HT1080 (cell line): ENCODE measurements at places on chromosomes 1 and 21.

DNA sequence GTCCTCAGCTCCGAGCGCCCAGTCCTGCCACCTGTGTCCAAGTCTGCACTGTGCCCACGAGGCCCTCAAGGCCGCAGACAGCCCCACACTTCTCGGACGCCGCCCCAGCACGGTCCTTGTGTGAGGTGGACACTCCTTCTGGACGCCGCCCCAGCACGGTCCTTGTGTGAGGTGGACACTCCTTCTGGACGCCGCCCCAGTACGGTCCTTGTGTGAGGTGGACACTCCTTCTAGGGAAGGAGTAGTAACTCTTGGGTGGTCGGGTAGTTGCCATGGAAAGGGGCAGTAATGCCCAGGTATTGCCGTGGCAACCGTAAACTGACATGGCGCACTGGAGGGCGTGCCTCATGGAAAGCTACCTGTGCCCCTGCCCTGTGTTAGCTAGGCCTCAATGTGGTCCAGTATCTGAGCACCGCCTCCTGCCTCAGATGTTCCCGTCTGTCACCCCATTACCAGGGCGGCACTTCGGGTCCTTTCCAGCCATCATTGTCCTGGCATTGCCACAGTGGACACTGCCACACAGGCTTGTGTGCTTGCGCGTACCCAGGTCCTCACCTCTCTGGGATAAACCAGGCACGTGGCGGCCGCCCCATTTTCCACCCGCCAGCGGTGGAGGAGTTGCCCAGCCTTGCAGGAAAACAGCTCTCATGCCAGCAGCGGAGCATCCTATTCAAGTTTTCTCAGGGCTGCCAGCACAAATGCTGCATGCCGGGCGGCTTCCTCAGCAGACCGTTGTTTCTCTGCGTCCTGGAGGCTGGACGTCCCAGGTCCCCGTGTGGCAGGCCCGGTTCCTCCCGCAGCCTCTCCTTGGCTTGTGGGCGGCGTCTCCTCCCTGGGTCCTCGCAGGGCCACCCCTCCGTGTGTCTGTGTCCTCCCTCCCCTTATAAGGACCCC, 40.8 kb upstream of the POFUT2 start:
- DNase-seq = no peak

DNA sequence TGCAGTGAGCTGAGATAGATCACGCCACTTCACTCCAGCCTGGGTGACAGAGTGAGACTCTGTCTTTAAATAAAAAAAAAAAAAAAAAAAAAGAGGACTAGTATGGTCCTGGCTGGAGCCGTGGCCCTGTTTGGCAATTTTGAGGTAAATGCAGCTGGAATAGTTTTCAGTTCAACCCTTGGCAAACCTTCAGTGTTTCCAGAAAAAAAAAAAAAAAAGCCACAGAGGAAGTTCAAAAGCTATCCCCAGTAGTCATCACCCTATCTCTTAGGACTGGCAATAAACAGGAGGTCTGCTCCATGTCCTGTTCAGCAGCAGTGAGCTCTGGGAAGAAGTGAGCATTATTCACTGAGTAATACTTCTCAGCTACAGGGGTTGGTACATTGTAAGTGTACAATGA, 56.8 kb upstream of the ERRFI1 start:
- peak; percentile 93 for DNase-seq

DNA sequence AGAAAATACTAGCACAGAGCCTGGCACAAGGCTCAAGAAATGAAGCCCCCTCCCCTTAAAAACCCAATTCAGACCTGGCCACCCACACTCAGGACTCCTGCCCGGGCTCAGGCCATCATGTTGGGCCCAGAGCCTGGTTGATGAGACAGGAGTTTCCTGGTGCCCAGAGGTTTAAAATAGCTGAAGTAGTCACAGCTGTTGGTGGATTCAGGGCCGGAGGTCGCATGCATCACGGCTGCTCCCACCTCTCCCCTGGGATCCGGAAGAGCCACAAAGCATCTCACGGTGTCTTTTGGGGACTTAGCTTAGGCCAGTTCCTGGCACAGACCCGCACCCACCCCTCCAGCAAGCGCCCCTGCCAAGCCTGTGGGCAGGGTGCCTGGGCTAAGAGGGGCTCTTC, 2.6 kb upstream of the PADI2 start:
- DNase-seq = no peak

- no peak for DNase-seq
Measured at GRCh38 chr1:118118469-118118868, 66.6 kb downstream of the SPAG17 start.

DNA sequence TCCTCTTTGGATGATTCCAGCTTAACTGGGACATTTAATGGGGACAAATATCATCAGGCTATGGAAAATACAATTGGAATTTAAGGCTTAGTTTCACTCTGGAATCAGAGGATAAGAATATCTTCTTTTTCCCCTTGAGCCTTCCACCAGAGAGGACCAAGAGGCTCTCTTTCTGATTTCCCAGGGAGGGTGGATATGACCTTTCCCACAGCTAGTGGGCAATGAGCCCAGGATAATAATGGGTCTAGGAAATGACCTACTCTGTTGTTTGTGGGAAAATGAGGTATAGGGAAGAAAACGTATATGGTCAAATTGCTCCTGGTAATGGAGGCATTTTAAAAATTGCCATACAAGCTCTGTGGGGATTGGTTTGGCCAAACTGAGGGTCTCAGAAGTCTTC, 1.9 kb downstream of the OR6Y1 start:
- DNase-seq = no peak

- no peak for DNase-seq
Measured at GRCh38 chr1:108565512-108565911, 5.6 kb downstream of the EEIG2 start.

DNA sequence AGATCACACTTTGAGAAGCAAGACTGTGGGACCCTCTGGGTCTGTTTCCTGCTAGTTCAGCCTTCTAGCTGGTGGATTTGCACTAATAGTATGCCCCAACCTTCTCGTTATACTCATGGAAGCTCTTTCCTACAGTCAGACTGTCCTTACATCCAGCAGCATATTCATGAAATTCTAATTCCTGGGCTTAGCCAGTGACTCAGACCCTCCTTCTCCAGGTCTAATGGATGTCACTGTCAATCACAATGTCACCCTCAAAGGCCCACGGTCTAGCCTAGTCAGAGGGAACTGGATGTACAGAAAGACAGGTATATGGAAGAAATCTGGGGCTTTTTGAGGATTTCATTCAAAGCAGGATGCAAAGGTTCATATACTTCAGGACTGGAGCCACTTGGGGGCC, 72.4 kb downstream of the KCNJ15 start:
- DNase-seq = no peak

- DNase-seq = no peak
Measured at GRCh38 chr1:101000131-101000873, 25.3 kb downstream of the DPH5 start.

DNA sequence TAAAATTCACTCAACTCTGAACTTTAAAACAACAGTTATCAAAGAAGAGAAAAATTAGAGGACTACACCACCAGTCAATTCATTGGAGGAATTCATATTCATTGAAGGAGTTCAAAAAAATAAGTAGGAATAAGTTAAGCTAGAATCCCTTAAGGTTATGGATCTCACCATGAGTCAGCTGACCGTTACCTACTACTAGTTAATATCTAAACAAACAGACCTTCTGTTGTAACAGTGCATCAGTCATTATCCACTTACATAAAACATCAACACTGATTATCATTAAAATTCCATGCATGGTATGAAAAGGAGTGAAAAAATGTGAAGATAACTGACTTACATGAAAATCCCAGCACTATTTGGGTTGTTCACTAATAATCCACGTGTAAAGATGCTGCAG, 44.9 kb downstream of the FOXJ3 start:
- DNase-seq = no peak

DNA sequence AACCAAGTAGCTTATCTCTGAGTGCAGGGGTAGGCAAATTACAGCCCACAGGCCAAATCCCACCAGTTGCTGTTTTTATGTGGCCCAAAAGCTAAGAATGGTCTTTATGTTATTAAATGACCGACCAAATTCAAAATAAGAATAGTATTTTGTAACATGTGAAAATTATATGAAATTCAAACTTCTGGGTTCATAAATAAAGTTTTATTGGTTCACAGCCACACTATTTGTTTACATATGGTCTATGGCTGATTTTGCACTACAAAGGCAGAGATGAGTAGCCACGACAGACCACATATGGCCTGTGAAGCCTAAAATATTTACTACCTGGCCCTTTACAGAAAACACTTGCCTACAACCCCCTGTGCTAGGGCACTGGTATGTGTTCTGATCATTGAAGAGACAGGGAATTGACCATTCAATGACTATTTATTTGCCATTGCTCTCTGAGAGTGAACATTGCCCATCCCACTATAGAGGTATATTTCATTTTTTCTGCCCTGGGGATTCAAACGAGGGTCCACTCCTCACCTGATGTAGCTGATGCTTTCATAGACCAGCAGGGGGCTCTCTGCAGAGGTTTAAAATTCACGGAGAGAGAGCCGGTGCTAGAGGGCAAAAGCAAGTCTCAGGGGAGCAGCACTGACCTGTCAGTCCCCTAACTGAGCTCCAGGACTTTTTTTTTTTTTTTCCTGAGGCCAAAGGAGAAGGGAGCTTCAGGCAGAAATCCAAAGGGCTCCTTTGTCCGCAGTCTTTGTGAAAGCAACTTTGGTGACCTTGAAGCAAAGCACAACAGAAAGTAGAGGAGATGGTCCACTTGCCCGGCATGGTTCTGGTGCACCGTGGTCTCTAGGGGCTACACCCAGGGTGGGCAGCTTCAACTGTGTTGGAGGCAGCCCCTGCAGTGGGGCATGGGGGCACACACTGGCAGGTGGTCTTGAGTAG, 7.3 kb upstream of the GNL2 start:
- no peak for DNase-seq

- no peak for DNase-seq
Measured at GRCh38 chr1:227754958-227755357, 19.7 kb downstream of the SNAP47 start.

GRCh38 chr1:10643607-10644306, 152.7 kb downstream of the CASZ1 start:
- no peak for DNase-seq

- DNase-seq = no peak
Measured at GRCh38 chr1:230057100-230057499, 9.9 kb upstream of the GALNT2 start.

- DNase-seq = no peak
Measured at GRCh38 chr1:117642963-117643362, 37.1 kb downstream of the TENT5C start.

DNA sequence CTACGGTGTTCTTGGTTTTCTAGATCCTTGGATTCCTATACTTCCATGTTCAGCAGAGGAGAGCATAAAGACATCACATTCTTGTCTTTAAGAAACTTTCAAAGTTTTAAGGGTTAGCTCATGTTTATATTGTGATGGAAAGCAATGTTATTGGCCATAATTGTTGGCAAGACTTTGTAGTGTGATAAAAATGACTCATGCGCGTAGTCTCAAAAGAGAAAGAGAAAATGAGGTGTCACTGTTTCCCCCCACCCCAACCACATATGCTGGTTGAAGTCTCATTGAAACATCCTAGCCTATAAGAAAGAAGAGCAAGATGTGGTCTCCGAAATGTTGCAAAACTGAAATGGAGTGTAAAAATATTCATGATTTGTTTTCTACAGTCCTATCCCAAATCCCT, 348.8 kb downstream of the PTBP2 start:
- DNase-seq = no peak

GRCh38 chr1:154759793-154760192, 110.3 kb downstream of the KCNN3 start:
- no peak for DNase-seq

DNA sequence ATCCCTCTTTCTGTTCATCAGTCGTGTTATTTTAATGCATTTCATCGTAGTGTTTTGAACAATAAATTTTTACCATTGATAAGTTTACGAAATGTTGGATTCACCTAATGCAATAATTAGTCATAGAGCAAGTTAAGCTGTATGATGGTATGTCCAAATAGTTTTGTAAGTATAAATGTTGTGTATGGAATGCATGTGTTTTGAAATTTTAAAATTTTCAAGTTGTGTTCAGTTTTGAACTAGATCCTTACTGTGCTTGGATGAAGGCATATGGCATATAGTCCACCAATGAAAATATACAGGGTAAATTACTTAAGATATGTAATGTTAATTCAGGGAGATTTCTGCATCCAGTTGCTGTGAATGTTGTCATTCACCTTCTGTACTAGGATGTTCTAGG, 2.3 kb downstream of the ZMYM4 start:
- DNase-seq = no peak

DNA sequence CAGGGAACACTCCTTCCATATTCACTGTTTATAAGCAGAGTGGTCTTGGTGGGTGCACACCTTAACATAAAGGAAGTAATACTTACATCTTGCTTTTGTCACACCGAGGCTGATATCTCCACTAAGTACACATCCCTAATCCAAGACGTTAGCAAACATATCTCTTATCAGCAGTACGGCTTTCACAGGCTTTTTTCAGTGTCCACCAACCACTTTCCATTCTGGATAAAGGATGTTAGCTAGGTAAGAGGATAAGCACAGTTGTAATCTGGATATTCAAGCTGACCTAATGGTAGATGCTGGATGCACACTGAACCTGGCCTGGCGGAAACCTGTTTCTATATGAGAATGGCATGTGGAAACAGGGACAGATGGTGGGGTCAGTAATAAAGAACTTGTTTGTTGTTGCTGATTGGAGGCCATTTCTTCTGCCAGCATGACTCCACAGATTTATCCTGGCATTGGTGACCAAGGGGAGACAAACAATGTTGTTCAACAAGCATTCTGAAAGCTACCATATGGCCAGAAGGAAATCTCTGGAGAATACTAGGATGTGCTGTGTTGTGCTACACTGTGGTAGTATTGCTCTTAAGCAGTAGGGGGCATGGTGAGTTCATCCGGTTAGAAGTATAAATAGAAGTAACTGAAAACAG, 416.4 kb downstream of the PTBP2 start:
- peak; percentile 57 for DNase-seq

DNA sequence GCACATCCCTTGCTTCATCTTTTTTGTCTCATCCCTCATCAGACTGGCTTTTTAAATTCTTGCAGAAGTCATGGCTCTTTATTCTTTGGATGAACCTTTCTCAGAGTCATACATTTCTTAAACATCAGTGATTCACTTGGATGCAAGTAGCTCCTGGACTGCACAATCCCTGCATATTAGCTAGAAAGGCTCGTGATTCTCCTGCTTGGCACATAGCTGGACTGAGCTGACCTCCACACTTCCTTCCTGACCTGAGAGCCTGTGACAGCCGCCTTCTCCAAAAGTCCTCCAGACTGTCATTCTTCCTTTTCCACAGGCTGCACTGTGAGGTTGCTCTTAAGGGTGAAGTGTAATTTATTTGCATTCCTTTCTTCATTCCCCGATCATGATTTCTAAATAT, 109.4 kb downstream of the RGL1 start:
- DNase-seq = peak; percentile 35

DNA sequence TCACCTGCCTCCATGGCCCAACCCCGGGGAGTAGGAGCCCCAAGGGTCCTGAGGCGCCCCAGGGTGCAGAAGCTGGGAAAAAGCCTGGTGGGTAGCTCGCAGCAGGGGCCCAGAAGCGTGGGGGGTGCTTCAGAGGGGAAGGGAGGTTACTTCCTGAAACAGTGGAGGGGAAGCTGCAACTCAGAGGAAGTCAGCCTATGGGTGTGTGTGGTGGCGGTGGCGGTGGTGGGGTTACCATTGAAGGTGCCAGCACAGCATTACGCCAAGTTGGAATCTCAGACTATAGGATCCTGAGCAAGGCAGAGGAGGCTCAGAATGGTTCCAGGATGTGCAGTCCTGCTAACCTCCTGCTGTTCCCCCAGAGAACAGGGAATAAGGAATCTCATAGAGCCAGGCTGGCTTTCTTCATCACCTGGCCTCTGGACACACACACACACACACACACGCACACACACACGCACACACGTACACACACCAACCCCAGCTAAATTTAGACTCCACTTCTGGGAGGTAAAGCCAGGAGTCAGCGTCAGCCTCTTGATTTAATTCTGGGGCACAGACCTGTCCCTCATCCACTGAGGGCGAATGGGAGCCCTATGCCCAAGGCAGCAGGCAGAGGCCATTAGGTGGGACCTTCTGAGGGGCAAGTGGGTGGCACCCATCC, 1.3 kb downstream of the DENND4B start:
- peak; percentile 13 for DNase-seq
